ENCODE measurements at places on chromosomes 3 and 15. TPM values are rescaled to one million over a fixed set of nuclear protein-coding genes. Genes with fewer than 3 reads are reported as not detected.

GRCh38 chr3:18559331-18559842 is 134.2 kb upstream of the SATB1 start:
- DNase-seq = peak; percentile 50

Gene ITPKA
- 4.2 TPM for total RNA-seq

- DNase-seq = peak; percentile 94
Measured at GRCh38 chr15:31347067-31347975, 20.7 kb downstream of the KLF13 start.

Gene CCDC50
- 26.5 TPM for total RNA-seq

DNA sequence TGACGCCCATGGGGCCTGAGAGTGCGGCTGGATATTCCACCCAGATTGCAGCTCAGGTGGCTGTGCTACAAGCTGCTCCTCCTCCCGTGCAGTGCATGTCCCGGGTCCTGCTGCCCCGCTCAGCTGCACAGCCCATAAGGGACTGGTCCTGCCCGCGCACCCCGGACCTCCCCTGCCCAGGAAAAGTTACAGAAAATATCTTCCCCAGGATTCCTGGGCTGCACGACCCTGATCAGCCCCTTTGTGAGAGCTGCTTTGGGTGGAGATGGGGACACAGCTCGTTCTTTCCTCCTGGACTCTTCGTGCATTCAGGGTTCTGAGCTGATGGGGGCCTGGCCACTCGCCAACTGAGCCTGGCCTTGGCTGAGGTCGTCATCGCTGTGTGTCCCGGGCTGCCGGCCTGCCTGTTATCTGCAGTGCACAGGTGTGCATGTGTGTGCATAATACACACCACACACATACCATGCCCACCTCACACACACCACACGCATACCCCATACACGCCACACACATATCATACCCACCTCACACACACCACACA is 28.8 kb downstream of the APBA2 start:
- DNase-seq = no peak

Gene GATM
- 3.4 TPM for total RNA-seq
